ENCODE measurements at places on chromosomes 13 and 19.

GRCh38 chr13:107065036-107065435 lies 497.1 kb upstream of the ARGLU1 start:
- no peaks in the 10 kb centered on the region for H3K36me3 ChIP-seq
- H3K4me1 ChIP-seq: no peaks in the 10 kb centered on the region
- no peak for DNase-seq
- H3K27me3 ChIP-seq: no peaks in the 10 kb centered on the region
- H3K27ac ChIP-seq: no peak overlapping the region

DNA sequence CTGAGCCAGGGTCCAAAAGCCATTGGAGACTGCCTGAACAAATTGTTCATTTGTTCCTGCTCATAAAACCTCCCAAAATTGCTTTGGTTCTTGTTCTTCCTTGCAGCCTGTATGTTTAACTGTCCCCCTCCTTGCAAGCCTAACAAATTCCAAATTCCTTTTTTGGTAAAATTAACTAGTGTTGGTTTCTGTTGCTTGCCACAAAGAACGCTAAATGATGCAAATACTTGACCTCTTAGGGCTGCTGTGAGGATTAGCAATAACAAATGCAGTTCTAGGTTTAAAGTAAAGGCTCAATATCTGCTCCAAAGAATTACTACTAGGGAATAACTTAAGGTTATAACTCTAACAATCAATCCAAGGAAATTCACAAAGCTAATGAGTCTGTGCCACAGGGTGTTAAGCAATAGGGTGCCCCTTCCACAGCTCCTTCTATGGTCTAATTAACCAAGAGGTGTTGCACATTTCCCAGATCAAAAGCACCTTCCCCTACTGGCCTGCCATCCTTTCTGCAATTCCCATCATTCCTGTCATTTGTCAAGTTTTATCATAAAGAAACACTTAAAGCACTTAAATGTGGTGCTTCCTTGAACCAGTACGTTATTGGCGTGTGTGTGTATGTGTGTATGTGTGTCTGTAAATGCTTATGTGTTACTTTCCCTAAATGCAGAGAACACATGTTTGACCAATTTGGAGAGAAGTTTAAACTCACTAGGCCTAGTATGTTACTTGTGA lies 110.2 kb downstream of the RAP2A start:
- no peak overlapping the region for H3K27ac ChIP-seq
- DNase-seq: no peak
- H3K4me3 ChIP-seq: no peak overlapping the region
- H3K27me3 ChIP-seq: peaks cover 14% of the 10 kb centered on the region
- no peaks in the 10 kb centered on the region for H3K36me3 ChIP-seq

GRCh38 chr19:52590728-52591127 lies 20.6 kb downstream of the ZNF701 start:
- no peaks in the 10 kb centered on the region for H3K4me1 ChIP-seq
- peaks cover 65% of the 10 kb centered on the region for H3K36me3 ChIP-seq
- no peak overlapping the region for H3K27ac ChIP-seq
- H3K27me3 ChIP-seq: no peaks in the 10 kb centered on the region
- H3K4me3 ChIP-seq: no peak overlapping the region
- DNase-seq: peak; percentile 25

DNA sequence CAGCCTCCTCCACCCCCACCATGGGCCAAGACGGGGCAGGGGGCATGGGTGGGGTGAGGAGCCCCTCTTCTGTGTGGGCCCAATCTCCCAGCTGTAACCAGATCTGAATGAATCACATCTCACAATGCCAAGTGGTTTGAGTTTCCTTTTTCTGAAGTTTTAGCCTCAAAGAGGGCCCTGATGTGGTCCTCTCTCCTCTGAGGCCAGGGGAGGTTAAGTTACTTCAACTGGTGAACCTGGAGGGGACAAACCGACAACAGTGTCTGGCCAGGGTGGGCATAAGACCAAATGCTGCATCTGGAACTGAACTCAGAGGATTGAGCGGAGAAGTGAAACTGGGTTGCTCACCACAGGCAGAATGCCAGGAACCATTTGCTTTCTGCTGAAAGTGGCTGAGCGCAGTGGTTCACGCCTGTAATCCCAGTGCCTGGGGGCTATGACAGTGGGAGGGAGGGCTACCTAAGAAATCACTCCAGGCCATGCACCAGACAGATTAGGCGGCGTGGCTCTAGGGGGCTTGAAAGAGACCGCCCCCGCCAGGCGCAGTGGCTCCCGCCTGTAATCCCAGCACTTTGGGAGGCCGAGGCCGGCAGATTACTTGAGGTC lies 15.4 kb upstream of the IRGC start:
- H3K27me3 ChIP-seq: no peaks in the 10 kb centered on the region
- peak overlapping the region; percentile 69 for H3K4me3 ChIP-seq
- H3K36me3 ChIP-seq: peaks cover 2% of the 10 kb centered on the region
- peak; percentile 37 for DNase-seq
- H3K27ac ChIP-seq: peak overlapping the region; percentile 98
